ENCODE measurements at places on chromosomes 3 and 15.

GRCh38 chr3:10371167-10371566, 50.3 kb upstream of the SEC13 start:
- no peak for DNase-seq

- no peak for DNase-seq
These were observed 13.8 kb downstream of the TLNRD1 start for GRCh38 chr15:81014446-81015093.

DNA sequence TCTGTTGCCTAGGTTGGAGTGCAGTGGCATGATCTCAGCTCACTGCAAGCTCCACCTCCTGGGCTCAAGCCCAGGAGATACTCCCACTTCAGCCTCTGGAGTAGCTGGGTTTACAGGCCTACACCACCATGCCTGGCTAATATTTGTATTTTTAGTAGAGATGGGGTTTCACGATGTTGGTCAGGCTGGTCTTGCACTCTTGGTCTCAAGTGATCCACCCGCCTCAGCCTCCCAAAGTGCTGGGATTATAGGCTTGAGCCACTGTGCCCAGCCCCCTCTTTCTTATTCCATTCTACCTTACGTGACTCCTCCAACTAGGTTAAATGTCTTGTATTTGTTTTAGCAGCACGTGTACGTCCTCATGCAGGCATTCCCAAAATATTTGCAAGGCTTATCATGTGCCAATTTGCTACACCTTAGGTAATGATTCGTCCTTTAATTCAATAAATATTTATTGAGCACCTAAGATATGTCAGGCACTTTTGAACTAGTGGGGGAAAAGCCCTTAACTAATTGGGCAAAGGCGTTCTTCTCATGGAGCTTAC, 14.9 kb upstream of the MAGI1 start:
- no peak for DNase-seq

- no peak for DNase-seq
These were observed 413.4 kb downstream of the ERC2 start for GRCh38 chr3:56054844-56055243.

- no peak for DNase-seq
These were observed 53.2 kb upstream of the GATM start for GRCh38 chr15:45431511-45431910.

- no peak for DNase-seq
These were observed 192.1 kb downstream of the RORA start for GRCh38 chr15:61037031-61037430.

DNA sequence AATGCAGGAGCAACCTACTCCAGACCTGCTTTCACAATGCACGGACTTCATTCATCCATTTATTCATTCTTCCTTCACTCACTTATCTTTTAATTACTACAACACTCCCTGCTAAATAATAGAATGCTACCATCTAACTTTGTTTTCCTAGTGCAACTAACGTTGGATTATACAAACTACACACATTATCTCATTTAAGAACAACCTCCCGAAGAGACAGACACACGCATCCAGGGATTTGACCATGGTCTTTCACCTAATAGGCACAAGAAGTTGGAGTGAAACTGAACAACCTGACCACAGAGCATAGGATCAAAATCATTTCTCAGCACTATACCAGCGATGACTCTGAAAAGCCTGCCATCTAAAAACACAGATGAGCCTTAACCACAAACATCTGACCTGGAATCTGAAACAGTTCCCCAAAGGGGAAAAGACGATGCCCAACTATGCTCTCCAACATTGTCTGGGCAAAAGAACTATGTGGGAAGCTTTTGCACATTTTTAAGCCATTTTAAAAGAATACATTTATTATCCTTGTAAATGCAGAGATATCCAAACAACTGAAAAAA, 21.0 kb downstream of the ZNF385D start:
- no peak for DNase-seq

DNA sequence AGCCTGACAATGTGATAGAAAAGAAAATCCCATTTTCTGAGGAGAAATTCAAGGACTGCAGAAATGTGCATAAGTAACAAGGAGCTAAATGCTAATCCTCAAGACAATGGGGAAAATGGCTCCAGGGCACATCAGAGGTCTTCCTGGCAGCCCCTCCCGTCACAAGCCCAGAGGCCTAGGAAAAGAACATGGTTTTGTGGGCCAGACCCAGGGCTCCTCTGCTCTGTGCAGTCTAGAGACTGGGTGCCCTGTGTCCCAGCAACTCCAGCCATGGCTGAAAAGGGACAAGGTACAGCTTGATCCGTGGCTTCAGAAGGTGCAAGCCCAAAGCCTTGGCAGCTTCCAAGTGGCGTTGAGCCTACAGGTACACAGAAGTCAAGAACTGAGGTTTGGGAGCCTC, 176.8 kb upstream of the SUCLG2 start:
- no peak for DNase-seq

DNA sequence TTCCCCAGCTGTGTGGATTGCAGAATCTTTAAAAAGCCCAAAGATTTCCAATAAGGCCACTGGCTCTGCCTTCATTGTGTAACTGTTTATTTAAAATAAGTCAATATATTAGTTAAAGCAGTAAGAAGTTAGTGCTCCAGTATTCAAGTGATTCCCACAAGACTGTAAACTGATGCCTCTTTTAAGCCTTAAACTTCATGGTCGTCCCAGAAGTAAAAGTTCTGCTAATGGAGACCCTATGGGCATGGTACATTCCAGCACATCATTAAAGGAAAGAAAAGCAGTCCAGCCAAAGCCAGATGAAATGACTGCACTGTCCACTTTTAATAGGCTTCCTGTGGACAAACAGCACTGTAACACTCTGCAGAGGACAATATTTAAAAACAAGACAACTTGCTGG, 512.6 kb downstream of the MECOM start:
- no peak for DNase-seq

GRCh38 chr15:63999177-63999576, 47.1 kb downstream of the DAPK2 start:
- no peak for DNase-seq

DNA sequence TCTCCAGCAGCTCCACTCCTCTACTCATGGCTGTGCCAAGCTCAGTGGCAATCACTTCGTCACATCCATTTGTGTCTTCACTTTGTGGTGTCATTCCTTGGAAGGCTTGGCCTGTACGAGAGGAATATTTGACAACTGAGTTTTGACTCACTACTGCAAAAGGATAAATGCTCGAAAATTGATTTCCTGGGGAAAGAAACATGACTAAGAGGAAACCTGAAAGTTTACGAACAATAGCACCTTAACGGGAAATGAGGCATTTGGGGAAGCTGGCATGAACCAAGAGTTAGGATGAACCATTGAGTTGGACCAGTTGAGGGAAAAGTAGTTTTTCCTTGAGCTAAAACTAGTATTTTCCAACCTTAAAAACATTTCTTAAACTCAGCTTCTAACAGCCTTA, 74.2 kb upstream of the ABHD17C start:
- DNase-seq = no peak

DNA sequence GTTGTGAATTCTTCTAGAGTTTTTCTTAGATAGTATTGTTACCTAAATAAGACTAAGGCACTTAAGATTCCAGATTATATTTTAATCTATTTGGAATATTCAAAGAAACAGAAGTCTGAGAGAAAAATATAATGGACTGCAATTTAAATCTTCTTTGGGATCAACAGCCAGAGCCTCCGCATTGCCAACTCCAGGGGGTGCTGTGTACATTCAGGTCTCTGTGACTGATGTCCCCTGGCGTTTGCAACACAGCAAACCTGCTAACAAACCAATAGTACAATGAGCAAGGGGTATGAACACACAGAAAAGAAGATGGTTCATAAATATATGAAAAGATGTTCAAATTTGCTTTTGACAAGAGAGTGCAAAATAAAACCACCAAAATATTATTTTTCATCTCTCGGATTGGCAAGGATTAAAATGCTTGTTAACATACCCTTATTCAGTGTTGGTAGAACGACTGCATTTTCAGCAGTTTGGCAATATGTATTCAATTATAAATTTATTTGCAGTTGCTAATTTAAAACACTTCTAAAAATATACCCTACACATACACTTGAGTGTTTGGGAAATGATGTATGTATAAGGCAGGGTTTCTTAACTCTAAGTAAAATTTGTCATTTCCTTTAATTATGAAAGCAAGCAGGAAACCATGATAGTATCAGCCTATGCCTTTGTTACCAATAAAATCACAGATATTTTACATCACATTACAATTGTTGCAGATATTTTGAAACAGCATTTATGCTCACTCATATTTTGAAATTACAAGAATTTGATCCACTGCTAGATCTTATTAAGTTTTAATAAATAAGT, 16.1 kb upstream of the TM4SF1 start:
- no peak for DNase-seq

DNA sequence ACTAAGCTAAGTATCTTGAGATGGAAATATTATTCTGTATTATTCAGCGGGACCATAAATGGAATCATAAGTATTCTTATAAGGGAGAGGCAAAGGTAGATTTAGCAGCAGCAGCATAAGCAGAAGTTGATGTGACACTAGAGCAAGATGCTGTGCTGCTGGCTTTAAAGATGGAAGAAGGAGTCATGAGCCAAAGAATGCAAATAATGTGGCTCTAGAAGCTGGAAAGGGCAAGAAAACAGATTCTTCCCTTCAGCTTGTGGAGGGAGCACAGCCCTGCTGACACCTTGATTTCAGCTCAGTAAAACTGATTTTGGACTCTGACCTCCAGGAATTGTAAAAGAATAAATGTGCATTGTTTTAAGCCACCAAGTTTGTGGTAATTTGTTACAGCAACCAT, 144.2 kb upstream of the ANKRD28 start:
- no peak for DNase-seq

GRCh38 chr15:71448688-71449114, 333.4 kb downstream of the THSD4 start:
- no peak for DNase-seq

DNA sequence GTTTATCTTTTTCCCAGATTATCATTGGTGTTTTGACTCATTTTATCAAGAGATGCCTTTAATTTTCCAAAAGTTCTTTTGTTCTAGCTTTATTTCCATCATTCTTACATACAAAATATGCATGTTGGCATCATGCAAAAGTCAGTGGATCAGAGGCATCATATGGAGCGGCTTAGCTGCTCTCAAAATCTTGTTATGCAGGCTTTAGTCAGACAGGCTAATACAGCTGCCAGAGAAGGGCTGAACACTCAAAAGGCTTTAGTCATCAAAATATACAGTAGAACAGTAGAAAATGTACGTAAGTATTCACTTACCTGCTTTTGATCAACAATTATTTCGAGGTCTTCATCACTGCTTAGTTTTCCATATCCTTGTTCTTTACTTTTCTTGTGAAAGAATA, 65.5 kb downstream of the PEX5L start:
- DNase-seq = no peak

- no peak for DNase-seq
These were observed 30.4 kb downstream of the CCDC13 start for GRCh38 chr3:42742688-42743087.

DNA sequence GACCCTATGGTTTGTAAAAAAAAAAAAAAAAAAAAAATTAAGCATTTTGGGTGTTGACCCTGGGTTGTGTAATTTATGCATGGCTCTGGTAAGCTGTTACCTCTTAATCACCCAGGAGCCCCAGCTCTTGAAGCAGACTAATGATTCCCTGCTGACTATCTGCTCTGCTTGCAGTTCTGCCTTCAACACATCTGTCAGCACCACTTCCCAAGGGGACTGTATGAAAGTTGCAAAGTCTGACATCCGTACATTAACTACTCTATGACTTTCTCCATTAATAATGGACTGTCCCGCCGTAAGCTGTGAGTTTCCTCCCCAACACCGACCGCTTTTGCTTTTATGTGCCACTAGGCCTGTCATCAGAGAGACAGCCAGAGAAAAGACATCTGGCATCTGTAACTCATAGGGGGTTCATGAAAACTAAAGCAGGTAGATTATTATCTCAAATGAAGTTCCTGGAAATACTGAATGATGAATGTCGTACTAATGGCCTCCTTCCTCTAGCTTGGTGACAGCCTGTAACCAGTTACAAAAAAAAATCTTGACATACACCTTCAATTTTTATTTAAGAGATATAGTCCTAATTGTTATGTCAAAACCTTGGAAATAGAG, 271.5 kb downstream of the IL5RA start:
- no peak for DNase-seq

DNA sequence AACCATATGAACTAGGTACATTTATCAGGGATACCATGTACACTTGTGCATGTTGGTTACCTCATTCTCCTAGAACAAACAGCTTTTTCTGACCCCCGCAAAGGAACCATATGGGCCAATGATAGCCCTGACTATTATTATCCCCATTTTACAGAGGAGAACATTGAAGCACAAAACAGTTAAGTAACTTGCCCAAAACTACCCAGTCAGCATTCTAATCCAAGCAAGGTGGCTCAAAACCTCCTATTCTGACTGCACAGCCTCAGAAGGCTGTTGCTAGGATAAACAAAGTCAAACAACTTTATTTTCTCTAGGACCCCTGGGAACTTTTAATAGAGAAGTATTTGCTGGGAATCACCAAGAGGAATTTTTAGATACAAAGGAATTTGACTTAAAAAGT, 36.7 kb downstream of the CFAP44 start:
- DNase-seq = no peak

- DNase-seq = no peak
These were observed 31.7 kb upstream of the XYLB start for GRCh38 chr3:38314764-38315487.

DNA sequence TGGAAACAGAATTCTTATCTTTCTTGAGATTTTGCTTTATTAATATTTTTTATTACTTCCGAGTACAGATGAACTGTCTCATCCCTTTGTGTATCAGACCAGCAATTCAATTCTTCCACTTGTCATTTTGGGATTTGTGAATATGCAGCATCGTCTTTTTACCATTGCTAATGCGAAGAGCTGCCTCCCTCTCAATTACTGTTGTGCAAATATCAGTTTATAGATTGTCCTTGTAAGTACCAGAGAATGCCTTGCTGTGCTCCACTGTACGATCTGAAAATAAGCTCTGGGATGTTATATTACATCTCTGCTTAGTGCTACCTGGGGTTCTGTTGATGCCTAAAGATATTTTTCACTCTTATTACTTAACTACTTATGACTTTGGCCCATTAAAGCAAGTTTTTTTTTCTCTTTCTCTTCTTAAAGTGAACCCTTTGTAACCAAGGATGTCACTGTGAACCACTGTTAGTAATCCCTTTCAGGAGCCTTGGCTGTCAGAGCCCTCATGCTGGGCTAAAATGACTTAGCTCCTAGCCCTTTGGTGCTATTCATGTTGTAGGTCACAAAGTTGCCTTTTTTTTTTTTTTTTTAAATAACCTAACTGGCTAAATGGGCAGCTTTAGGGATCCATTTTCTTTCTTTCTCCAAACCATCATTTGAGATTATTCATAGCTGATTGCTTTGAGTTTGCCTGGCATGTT, 382.9 kb downstream of the FEZF2 start:
- no peak for DNase-seq
